ENCODE measurements at places on chromosomes 4 and X. TPM values are rescaled to one million over a fixed set of nuclear protein-coding genes. Genes with fewer than 3 reads are reported as not detected.

DNA sequence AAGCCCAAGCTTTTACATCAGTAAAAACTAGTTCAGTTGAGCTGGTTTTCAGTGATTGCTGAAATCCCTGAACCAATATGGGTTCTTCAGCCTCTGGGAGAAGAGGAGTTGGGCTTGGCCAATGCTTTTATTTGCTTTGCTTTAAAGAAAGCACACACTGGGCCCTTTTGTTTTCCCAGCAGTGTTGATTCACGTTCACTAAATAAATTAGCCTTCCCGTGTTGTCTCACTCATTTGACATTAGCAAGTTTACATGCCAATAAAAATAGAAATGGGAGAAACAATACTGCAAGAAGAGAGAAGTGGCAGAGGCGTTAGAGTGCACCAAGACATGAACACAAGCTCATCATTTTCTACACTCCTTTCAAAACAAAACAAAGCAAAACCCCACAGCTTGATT, 136.2 kb downstream of the SHROOM3 start:
- no peaks in the 10 kb centered on the region for H3K4me1 ChIP-seq
- H3K27me3 ChIP-seq: no peaks in the 10 kb centered on the region
- H3K27ac ChIP-seq: no peak overlapping the region
- no peak overlapping the region for H3K4me3 ChIP-seq
- H3K36me3 ChIP-seq: no peaks in the 10 kb centered on the region

- H3K36me3 ChIP-seq: no peaks in the 10 kb centered on the region
- no peaks in the 10 kb centered on the region for H3K27me3 ChIP-seq
- H3K4me1 ChIP-seq: no peaks in the 10 kb centered on the region
These were observed 36.1 kb downstream of the MTTP start for GRCh38 chr4:99610605-99611175.

GRCh38 chr4:127124919-127125318, 507.8 kb upstream of the INTU start:
- H3K4me1 ChIP-seq: no peaks in the 10 kb centered on the region
- no peak overlapping the region for H3K4me3 ChIP-seq
- DNase-seq: no peak
- H3K27ac ChIP-seq: no peak overlapping the region
- no peaks in the 10 kb centered on the region for H3K36me3 ChIP-seq

Gene CT83
- total RNA-seq: not detected

GRCh38 chrX:15299941-15300851, 15.2 kb downstream of the ASB11 start:
- H3K4me1 ChIP-seq: peaks cover 21% of the 10 kb centered on the region
- peak; percentile 53 for DNase-seq
- no peak overlapping the region for H3K4me3 ChIP-seq
- H3K36me3 ChIP-seq: no peaks in the 10 kb centered on the region
- H3K27me3 ChIP-seq: no peaks in the 10 kb centered on the region
- peak overlapping the region; percentile 28 for H3K27ac ChIP-seq

DNA sequence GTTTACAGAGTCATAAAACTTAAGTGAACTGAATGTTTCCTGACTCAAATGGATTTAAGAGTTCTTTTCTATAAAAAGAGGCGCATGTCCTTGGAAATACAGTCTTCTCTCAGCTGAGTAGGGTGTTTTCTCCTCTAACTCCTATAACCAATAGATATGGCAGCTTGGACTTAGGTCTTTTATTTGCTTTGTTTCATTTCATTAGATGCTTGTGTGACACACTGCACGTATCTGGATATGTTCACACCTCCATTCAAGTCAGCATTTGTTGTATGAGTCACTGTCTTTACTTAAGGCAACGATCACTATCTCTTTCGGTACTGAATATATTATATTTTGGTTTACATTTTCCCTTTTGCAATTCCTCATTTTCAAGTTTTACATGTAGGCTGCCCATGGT, 136.6 kb downstream of the ARSF start:
- DNase-seq: no peak
- H3K4me3 ChIP-seq: no peak overlapping the region
- no peak overlapping the region for H3K27ac ChIP-seq
- H3K27me3 ChIP-seq: no peaks in the 10 kb centered on the region
- H3K4me1 ChIP-seq: no peaks in the 10 kb centered on the region
- H3K36me3 ChIP-seq: no peaks in the 10 kb centered on the region

GRCh38 chr4:102493257-102493656, 7.9 kb upstream of the NFKB1 start:
- H3K36me3 ChIP-seq: no peaks in the 10 kb centered on the region
- no peak overlapping the region for H3K4me3 ChIP-seq
- DNase-seq: no peak
- peaks cover under 1% of the 10 kb centered on the region for H3K27me3 ChIP-seq
- no peaks in the 10 kb centered on the region for H3K4me1 ChIP-seq
- H3K27ac ChIP-seq: no peak overlapping the region

DNA sequence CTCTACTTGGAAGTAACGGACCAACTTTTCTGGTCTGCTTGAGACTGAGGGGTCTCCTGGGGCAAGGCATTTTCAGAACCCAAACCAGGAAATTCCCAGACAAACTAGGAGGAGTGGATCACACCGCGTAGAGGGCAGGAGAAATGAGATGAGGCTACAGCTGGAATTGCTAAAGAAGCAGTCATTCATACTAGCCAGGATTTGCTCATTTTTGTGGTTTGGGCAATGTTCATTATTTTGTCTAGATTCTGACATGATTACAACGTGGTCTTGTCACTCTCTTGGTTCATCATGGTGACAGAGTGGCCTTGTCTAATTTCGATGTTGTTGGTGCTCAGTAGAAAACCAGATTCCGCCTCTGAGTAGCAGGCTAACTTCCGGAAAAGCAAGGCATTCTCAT, 63.2 kb downstream of the BANK1 start:
- H3K4me3 ChIP-seq: no peak overlapping the region
- no peaks in the 10 kb centered on the region for H3K4me1 ChIP-seq
- no peaks in the 10 kb centered on the region for H3K36me3 ChIP-seq
- no peaks in the 10 kb centered on the region for H3K27me3 ChIP-seq
- H3K27ac ChIP-seq: no peak overlapping the region

Gene ACE2
- total RNA-seq: not detected

- H3K4me1 ChIP-seq: no peaks in the 10 kb centered on the region
- H3K27ac ChIP-seq: no peak overlapping the region
- DNase-seq: no peak
These were observed 12.8 kb upstream of the SLITRK4 start for GRCh38 chrX:143648705-143649104.

- no peaks in the 10 kb centered on the region for H3K27me3 ChIP-seq
- H3K27ac ChIP-seq: no peak overlapping the region
- DNase-seq: no peak
These were observed 11.2 kb downstream of the PAGE3 start for GRCh38 chrX:55253528-55253927.

Gene ETDA
- total RNA-seq: not detected

DNA sequence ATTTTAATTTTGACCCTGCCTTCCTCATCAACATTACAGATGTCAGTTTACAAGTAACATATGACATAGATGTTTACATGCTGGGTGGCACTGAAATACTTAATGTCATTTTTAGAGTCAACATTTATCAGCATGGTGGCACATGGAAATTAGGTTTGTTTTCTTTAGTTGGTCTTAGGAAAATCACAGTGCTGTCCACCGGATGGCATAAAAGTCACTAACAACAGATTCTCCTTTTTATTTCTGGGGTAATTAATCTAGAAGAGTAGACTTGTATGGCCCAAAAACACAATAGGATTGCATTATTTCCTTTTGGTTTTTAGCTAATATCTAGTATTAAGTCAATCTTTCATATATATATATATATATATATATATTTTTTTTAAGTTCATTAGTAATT, 88.6 kb upstream of the HHIP start:
- peaks cover 4% of the 10 kb centered on the region for H3K4me1 ChIP-seq
- no peak overlapping the region for H3K4me3 ChIP-seq
- no peaks in the 10 kb centered on the region for H3K27me3 ChIP-seq
- peak; percentile 47 for DNase-seq
- no peaks in the 10 kb centered on the region for H3K36me3 ChIP-seq
- no peak overlapping the region for H3K27ac ChIP-seq

Gene DGAT2L6
- not detected for total RNA-seq

DNA sequence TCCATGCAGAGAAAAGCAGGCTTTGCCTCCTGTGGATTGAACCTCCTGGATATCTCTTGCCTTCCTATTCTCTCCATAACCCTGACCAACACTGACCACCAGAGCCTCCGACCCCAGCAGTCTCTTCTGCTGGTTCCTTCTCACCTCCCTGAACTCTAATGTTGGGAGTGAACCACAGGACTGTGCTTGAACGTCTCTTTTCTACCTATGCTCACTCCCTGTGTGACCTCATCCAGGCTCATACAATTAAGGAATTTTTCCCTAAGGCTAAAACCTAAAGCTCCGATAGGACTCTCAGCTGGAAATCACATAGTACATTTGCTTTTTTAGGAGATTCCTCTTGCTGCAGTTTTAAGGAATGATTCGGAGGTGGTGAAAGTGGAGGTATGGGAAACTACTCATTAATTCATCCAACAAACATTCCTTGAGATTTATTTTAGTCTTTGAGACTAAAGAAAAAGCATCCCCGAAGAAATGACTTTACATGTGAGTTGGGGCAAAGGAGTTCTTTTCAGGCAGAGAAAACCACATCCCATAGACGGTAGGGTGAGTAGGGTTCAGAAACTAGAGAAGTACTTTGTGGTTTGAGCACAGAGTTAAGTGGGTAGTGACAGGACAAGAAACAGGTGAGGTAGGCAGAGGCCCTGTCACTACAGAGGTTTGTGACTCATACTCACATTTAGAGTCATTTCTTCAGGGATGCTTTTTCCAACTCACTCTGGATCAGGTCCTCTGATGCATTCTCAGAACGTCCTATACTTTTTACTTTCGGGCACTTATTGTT, 30.8 kb downstream of the NDNF start:
- no peaks in the 10 kb centered on the region for H3K36me3 ChIP-seq
- H3K4me1 ChIP-seq: no peaks in the 10 kb centered on the region
- DNase-seq: no peak

Measured in endothelial cell of umbilical vein (primary cell).